ENCODE measurements at places on chromosomes 1 and 21.

- DNase-seq = no peak
These were observed 101.2 kb downstream of the HMGB4 start for GRCh38 chr1:33965086-33965485.

GRCh38 chr1:116580446-116581322, 9.9 kb upstream of the CD58 start:
- DNase-seq = no peak

GRCh38 chr1:8911416-8912309, 33.2 kb upstream of the ENO1 start:
- no peak for DNase-seq

DNA sequence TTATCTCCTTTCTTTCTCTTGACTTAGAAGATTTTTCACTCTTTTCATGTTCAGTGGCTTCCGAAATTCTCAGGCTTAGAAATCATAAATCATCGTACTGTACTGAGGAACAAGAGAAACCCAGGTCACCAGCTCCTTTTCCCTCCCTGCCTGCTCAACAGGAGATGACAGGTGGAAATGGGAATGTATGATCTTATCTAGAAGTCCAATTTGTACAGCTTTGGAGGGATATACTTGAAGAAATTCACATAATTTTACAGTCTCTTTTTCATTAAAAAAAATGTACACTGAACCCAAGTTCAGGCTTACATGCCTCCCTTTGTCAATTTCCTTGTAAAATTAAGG, 11.7 kb downstream of the EVA1C start:
- no peak for DNase-seq

DNA sequence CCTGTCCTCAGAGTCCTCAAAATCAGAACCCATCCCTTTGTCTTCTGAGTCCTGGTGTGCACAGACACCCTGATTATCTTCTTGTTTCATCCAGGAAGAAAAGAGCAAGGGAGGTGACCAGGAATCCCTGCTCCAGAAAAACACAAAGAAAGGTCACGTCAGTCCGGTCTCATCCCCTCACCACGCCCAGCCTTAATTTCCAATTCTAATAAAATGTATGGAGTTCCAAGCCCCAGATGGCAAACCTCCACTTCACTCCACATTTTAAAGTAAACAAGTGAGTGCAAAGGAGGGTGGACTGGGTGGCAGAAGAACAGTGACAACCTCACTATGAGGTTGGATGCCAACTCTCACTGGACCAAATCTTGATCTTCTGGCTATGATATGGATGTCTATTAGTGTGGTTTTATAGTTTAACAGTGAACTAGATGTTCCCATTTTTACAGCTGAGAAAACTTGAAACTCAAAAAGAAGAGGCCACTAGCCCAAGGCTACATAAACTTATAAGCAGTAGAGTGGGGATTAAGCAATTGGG, 22.0 kb downstream of the ZNF697 start:
- no peak for DNase-seq

DNA sequence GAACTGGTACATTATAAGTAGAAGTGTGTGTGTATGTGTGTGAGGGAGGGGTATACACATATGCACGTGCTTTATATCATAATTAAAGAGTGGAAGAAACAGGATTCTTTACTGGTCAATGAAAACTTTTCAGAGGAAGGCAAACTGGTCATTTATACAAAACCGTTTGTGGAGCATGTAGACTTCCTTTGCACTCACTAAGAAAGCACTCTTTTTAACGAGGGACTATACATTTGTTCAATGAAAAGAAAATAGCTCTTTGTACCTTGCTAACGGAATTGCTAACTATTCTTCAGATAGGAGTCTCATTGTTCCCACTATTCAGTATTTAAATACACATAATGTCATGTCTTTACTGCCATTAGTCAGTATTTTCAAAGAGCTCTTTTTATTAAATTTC, 219.3 kb downstream of the ST6GALNAC3 start:
- DNase-seq = no peak

DNA sequence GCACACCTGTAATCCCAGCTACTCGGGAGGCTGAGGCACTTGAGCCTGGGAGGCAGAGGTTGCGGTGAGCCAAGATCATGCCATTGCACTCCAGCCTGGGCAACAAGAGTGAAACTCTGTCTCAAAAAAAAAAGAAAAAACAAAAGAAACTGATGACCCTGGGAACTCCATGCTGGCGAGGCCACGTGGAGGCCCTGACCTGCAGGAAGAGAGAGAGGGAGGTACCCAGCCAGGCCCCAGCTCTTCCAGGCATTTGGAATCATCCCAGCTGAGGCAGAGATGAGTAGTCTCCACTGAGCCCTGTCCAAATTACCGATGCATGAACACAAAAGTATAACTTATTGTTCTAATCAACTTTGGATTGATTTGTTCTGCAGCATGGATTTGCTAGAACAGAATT, 132.0 kb upstream of the ZBTB40 start:
- DNase-seq = no peak

- DNase-seq = no peak
These were observed 23.3 kb downstream of the SLC6A17 start for GRCh38 chr1:110173466-110174105.

DNA sequence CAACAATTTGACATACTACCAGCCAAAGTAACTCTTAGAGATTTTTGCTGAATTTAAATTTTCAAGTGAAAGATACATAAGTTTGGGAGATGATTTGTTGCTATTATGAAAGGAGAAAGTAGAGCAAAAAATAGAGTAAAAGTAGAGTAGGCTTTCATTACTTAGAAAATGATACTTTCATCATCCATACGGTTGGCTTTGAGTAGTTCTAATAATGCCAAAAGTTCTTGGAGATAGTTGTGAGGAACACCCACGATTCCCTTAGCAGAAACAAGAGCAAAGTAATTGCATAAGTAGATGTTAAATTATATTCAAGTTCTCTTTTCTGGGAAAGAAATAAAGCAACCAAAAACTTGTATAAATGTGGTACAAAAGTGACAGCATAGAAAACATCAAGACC, 95.0 kb upstream of the VAV3 start:
- no peak for DNase-seq

- no peak for DNase-seq
These were observed 12.3 kb upstream of the CTNNBIP1 start for GRCh38 chr1:9922342-9922741.

All from bone marrow (tissue), 2 donors.